ENCODE measurements at places on chromosomes 13 and 19.

DNA sequence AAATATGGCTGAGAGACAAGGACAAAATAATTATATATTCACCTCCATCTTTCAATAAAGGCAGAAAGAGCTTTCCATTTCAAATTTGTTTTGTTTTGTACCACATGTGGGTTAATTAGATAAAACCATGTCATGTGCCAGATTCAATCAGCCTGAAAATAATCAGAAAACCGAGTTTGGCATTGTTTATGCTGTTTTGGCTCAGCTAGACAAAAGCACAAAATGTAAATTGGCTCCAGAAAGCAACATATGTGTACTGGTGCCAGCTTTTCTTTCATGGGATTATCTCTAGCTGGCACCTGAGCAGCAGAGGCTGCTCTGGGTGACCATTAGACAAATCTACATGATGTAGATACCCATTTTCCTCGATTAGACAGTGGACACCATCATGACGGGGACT lies 9.2 kb upstream of the DNAJC15 start:
- DNase-seq, result no peak

GRCh38 chr13:94214121-94214520 lies 265.4 kb downstream of the DCT start:
- no peak for DNase-seq

DNA sequence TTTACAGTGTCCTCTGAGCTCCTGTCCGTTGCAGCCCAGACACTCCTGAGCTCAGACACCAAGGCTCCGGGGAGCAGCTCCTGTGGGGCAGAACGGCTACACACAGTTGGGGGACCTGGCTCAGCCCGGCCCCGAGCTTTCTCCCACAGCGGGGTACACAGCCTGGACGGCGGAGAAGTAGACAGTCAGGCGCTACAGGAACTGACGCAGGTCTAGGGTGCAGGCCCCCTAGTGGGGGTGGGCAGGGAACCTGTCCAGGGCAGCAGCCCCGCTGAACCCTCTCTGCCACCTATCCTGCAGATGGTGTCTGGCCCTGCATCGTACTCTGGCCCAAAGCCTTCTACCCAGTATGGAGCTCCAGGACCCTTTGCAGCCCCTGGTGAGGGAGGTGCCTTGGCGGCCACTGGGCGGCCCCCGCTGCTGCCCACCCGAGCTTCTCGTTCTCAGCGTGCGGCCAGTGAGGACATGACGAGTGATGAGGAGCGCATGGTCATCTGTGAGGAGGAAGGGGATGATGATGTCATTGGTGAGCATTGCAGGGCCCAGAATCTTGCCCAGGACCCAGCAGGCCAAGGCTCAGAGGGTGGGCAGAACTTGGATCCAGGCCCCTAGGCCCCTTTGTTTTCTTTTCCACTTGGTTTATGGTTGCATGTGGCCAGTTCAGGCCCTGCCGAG lies 12.9 kb upstream of the PRR19 start:
- no peak for DNase-seq

DNA sequence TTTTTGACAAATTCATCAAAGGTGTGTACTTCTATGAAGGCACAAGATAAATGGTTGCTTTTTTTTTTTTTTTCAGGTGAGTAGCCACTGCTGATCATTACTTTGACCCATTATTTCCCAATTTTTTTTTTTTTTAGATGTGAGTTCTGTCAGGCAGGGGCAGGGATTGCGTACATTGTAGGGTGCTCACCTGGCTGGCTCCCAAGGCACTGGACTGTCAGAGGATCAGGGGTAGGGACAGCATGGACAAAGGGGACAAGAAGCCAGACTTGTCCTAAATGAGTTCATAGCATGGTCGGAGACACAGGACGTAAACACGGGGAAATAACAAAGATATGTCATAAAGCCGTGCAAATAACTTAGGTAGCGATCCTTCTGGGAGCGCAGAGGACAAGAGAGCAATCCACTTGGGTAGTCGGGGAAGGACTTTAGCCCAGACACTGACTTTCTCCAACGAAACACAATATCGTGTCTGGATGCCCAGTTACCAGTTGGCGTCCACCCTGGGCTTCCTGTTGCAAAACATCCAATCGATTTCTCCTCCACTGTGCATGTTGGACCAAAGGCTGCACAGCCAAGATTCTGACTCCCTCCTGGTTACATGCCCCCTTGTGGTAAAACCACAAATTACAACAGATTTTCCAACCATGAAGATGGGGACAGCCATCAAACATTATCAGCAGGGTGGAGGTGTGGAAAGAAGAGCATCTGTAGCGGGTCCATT lies 27.5 kb upstream of the KATNAL1 start:
- DNase-seq, result no peak

- DNase-seq, result no peak
Observed at GRCh38 chr13:59542303-59542702, 621.4 kb downstream of the DIAPH3 start.

- DNase-seq, result no peak
Observed at GRCh38 chr19:246551-246950, 44.7 kb downstream of the PLPP2 start.

- no peak for DNase-seq
Observed at GRCh38 chr13:33512880-33513554, 227.5 kb upstream of the STARD13 start.

DNA sequence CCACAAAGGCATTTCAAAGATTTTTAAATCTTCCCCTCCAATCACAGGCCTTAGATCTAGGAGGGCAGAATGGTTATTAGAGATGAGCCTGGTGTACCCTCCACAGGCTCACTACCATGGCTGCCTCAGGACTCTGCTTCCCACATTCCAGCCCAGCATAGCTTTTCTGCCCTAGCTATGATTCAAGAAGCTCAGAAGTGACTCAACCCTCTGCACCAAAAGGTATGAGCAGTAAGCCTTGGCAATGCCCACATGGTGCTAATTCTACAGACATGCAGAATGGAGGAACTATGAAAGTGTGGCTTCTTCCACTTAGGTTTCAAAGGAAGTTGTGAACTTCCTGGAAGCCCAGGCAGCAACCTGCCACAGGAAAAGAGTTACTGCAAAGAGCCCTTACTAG lies 786.2 kb downstream of the SLITRK6 start:
- DNase-seq, result no peak

- DNase-seq, result no peak
Observed at GRCh38 chr19:2478278-2478755, 2.4 kb downstream of the GADD45B start.

DNA sequence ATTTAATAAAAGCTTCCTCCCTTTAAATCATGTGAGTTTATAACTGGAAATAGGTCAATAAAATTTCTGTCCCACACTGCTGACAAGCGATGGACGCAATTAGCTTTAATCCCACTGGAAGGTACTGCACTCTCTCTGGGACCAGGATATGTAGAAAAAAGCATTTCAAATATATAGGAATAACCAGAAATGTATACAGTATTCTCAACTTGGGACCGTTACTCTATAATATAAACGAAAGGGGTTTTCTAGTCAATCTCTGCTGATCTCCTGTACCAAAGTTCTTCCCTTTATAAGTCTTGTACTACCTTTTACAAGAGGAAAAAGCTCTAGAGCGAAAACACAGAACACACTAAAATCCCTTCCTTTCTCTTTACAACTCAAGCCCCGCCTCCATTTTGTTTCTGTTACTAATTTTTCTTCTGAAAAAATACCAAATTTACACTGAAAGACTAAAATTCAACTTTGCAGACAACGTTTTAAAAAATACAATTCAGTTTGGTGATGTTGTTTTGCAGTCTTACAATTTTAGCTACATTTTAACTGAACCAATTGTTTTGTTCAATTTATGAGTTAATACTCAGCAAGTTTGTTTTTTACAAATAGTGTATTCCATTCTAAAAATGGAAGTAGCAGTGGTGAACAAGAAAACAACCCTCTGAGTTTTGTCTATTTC lies 1.7 kb upstream of the USPL1 start:
- no peak for DNase-seq

DNA sequence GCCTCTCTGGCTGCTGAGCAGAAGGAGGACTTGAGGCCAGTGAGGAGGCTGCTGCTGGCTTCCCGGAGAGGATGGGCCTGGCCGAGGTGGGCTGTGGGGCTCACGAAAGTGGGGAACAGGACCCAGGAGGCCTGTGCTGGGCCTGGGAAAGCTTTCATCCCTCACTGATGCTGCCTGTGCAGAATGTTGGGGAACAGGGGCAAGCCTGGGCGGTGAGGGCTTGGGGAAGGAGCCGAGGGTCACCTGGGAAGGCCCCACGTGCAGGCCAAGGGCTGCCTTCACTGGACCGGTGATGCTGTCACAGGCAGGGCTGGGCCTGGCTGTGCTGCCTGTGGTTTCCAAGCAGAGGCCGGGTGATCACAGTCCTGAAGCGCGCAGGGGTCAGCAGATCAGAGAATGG lies 9.4 kb downstream of the AP1M1 start:
- no peak for DNase-seq

DNA sequence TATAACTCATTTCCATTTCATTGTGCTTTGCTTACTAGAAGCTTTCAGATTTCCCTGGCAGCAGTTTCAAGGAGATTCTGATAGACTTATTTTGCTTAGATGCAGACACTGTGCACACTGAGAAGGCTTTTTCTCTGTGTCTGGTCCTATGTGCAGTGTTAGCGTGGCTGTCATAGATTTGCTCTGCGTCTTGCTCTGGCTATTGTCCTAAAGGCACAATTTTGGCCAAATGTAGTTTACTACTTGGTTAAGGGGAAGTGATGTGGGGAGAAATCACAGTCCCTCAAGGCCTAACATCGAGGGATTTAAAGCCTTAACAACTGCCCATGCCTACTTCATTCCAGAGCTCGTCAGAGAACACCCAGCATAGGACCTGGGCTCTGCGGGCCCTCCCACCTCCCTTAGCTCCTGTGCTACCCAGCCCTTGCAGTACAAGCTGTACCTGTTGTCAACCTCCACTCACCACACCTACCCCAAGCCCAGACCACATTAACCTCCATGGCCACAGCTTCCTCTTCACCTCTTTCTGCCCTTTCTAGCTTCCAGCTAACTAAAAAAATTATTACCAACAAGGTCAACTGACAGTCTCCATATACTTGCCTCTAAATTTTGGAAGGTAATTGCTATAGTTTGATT lies 38.9 kb upstream of the KATNAL1 start:
- no peak for DNase-seq

- no peak for DNase-seq
Observed at GRCh38 chr19:6739390-6739882, at the start of gene TRIP10. Gene TRIP10 (plus strand): TSS chr19:6739680. CDS start chr19:6739762, 82 bp downstream.

DNA sequence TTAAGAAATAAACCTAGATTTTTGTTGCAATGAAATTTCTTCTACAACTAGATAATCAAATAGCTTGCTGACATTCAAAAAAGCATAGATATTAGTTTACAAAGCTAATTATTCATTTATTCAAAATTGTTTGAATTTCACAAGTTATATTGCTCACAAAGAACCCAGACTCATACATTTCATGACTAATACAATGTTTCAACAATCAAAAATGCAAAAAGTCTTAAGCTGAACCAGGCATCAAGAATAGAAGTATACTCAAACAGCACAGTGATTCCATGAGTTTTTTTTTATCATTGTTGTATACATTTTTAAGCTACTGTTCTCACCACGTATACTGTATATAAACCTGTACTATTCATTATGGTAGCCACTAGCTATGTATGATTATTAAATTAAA lies 51.0 kb downstream of the DIAPH3 start:
- no peak for DNase-seq

DNA sequence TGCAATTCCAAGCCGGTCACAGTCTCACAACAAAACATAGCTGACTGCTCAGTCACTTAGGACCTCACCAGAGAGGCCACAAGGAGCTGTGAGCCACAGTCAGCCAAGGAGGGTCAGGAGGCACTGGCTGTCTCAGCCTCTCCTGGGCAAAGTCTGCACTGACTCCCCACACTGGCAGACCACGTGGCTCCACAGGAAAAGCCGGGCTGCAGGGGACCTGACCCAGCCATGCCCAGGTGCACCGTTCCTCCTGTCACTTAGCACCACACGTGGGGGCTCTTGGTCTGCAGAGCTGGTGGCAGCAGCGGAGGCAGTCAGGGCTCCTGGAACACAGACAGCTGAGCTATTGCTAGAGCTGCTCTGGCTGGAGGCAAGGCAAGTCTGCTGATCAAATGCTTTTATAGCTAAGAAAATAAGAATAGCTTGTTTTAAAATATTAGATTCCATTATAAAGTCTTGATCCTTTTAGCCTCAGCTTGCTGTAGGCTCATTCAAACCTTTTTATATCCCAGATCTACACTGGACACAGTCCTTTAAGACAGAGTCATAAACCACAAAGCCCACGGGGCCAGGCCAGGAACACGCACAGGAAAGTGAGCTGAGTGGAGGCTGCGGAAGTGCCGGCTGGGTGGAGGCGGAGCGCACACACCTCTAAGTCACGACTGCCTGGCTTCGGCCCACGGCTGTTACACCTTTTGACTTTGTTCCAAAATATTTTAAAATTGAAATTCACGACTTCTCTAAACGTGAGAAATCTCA lies 744.1 kb downstream of the UQCRFS1 start:
- no peak for DNase-seq

DNA sequence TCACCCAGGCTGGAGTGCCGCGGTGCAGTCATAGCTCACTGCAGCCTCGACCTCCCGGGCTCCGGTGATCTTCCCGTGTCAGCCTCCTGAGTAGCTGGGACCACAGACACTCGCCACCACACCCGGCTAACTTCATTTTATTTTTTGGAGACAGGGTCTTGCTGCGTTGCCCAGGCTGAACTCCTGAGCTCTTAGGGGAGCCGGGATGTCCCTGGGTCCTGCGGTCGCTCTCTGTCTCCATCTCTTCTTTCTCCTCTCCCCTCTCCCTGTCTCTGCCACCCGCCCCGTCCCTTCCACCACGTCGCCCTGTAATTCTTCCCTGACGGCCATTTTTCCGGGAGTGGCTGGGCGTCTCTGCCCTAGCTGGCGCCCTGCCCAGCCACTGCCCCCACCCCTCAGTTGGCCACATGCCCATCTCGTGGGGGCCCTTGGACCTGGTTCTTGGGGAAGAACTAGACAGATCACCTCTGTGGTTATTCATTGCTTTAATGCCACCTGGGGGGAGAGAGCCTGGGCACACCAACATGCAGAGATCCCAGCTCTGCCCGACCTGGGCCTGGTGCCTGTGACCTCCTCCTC lies 18.9 kb downstream of the ARID3A start:
- no peak for DNase-seq

- no peak for DNase-seq
Observed at GRCh38 chr13:28704919-28705318, 13.9 kb downstream of the SLC46A3 start.

- DNase-seq, result no peak
Observed at GRCh38 chr13:58254943-58255342, 623.4 kb downstream of the PCDH17 start.

GRCh38 chr13:60575142-60575541 lies 178.1 kb downstream of the TDRD3 start:
- DNase-seq, result no peak

- no peak for DNase-seq
Observed at GRCh38 chr19:43738780-43739211, 16.0 kb downstream of the SMG9 start.

GRCh38 chr19:32404213-32404932 lies 1.2 kb upstream of the DPY19L3 start:
- no peak for DNase-seq

GRCh38 chr19:46173886-46174480 lies 25.9 kb downstream of the IGFL2 start:
- DNase-seq, result no peak

GRCh38 chr13:96621634-96622183 lies 372.6 kb downstream of the OXGR1 start:
- no peak for DNase-seq

GRCh38 chr13:100208626-100209025 lies 119.7 kb downstream of the PCCA start:
- no peak for DNase-seq

- DNase-seq, result no peak
Observed at GRCh38 chr13:94548382-94548781, 47.6 kb downstream of the TGDS start.
